DMS79 (cell line): ENCODE measurements at places on chromosomes 3 and 15.
A peak's percentile ranks its signal among the peaks of the same experiment; 100 is the strongest.

GRCh38 chr15:45604326-45604725 lies 17.1 kb downstream of the BLOC1S6 start:
- no peak for DNase-seq

DNA sequence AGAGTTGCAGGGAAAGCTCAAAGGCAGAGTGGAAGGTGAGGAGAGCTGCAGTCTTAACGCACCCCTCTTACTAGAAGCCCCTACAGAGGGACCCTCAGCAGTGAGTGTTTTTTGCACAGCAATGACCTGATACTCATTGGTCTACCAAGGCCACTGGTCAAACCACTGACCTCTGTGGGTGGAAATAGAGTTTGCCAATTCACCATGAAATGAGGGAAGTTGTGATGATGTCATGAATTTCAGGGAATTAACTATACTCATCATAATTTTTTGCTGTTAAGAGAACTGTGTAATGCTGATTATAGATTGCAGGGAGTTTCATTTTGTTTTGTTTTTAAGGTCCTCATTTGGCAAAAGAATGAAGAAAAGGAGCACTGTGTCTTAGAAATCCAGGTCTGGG lies 101.7 kb upstream of the SMAD3 start:
- DNase-seq: no peak

GRCh38 chr3:50580683-50581458 lies 11.5 kb downstream of the HEMK1 start:
- DNase-seq: no peak

GRCh38 chr3:56915966-56916586 lies 114.3 kb upstream of the ARHGEF3 start:
- DNase-seq: peak; percentile 38

DNA sequence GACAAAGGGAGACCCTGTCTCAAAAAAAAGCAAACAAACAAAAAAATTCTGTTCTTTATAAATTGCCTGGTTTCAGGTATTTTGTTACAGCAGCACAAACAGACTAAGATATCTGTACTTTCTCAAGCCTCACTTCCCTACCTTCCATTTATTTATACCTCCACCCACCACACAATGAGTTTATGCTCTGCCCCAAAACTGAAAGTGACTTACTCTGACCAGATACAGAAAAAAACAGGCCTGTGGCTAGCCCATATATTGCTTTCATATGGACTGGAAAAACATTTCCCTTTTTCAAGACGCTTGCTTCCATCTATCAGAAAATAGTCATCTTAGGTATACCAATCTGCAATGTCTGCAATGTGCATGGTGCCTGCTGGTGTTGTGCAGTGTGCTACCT lies 8.7 kb upstream of the GPD1L start:
- no peak for DNase-seq

DNA sequence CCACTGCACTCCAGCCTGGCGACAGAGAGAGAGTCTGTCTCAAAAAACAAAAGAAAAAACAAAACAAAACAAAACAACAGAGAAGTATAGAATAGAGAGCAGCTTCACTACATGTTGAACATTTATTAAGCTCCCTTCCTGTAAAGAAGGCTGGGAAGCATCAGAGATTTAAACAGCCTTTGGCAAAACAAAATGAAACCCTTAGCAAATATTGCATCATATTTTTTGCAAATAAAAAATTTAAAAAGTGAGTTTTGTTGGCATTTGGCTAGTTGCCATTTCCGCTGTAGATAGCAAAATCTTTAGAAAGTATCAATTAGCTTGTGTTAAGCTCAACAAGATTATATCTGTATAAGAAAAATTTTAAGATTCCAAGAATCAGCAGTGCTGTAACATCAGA lies 151.2 kb downstream of the SERPINI1 start:
- DNase-seq: no peak

GRCh38 chr3:106117490-106117858 lies 248.7 kb upstream of the CBLB start:
- DNase-seq: no peak

DNA sequence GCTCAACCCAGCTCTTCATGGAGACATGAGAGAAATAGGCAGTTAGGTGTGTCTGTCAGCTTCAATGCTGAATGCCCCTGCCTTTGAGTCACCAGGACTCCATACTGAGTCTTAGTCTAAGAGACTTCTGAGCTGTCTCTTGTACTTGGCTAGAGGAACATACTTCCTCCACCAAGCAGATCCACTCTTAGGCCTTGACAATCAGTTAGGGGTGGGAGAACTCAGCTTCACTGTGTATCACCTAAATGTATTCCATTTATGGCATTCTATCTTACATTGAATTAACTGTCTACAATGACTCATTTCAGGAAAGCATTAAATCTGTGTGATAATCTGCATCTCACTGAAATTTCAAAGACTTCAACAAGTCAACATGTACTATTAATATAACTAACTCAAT lies 66.0 kb downstream of the STAC start:
- no peak for DNase-seq

DNA sequence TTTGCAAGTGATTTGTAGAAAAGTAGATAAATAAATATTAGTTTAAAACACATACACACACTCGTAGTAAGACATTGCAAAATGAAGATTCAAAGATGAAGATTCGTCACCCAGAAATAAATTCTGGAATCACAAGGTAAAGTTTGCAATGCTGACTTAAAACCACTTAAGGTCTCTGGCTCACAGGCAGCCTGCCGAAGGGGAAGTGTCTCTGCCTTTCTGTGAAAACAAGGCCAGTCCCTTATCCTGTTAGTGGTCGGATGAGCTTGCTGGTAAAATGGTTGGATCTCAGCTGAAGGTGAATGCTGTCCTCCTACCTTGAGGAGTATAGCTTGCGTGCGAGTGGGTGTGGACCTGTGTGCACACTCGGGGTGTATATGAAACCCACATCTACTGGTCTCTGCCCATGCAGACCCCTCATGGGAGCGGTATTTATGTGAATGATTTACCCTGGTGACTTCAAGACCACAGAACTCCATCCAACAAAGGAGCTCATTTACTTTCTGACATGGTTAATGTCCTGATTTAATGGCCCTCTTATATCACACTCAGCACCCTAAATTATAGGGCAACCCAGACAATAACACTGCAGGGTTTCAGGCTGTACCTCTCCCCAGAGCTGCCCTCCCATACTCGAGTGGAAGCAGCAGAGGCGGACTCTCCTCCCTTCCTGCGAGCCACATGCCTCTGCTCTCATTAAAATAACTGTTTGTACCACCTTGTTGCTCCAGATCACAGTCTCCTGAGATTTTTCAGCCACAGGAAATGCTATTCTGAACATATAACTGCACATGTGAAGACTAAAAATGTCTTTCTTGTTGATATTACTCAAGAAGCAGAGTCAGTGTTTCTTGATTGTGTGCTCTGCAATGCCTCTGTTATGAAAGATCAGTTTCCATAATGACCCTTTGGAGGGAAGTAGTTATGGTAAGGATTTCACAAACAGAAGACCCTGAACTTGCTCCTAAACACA lies 45.9 kb upstream of the ALDH1A3 start:
- DNase-seq: no peak

DNA sequence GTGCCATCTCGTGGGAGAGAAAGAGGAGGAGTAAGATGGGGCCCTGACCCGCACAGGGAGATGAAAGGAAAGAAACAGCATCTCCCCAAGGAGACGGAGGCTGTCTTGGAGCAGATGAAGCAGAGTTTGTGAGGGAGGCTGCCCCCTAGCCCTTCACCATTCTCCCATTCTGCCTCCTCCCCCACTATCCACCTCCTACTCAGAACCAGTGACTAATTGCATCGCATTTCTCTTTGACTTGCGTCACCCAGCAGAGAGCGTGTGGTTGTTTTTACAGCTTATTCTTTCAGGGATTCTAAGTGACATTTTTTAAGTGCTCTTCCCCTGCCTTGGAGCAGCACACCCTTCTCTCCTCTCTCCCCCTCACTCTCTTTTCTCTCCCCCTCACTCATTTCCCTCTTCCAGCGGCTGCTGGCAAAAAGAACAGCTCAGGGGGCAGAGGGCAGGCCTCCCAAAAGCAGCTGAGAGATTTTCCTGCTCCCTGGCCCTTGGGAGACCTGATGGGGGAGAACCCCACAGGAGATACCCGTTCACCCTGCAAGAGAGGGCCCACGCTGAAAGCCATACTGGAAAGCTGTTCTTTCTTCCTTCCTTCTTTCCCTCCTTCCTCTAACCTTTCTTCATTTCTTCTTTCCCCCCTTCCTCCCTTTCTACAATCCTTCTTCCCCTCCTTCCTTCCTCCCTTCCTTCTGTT lies 91.8 kb downstream of the MRPL46 start:
- DNase-seq: no peak

DNA sequence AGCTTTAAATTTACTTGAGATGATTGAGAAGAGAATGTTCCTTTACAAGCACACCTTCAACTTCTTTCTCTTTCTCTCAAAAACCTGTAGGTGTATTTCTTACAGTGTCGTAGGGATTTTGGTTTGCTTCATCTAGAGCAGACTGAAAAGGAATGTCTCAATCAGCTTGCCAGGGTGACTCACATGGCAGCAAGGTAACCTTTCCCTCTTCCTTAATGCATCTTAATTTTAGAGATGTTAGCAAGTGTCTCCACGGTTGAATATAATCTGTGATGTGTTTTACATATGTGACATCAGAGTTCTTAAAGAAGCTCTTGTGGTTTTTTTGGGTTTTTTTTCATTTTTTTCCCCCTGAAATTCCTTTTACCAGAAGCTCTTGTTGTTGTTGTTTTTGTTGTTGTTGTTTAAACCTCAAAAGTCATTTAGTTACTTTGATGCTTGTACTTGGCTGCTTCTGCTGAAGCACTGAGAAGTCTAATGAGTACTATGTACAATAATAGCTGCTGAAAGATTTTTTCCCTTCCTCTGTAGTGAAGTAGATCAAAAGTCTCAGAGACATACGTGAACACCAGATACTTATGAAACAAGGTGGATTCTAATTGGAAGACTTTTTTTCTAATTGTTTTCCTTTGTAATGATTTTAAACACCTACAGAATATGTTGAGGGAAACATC lies 83.1 kb downstream of the RETNLB start:
- DNase-seq: no peak
